ENCODE measurements at places on chromosomes 13 and 19. TPM values are rescaled to one million over a fixed set of nuclear protein-coding genes. Genes with fewer than 3 reads are reported as not detected.

The CEACAM16 gene
- total RNA-seq = not detected

GRCh38 chr13:32247887-32248286 is 67.3 kb downstream of the ZAR1L start:
- no peak for DNase-seq

- DNase-seq = no peak
These were observed at the start of gene KEAP1 for GRCh38 chr19:10503002-10503789. KEAP1 (minus strand) TSS chr19:10503356; CDS start chr19:10500033, 3,323 bp downstream.

DNA sequence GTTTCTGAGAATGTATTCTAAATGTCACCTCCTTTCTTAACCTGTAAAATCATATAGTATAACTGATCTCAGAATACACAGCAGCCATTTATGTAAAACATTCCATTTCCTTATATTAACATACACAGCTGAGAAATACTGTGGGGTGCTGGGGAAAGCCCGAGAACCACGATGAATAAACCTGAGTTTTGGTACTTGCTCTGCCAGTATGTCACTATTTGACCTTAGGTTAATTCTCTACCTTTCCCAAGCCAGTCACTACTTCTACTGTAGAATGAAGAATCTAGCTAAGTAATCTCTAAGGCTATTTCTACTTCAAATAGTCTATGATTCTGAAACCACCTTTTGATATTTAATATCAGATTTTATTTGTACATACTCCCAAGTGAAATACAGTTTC is 173.7 kb downstream of the TBC1D4 start:
- no peak for DNase-seq

All from kidney epithelial cell (primary cell).